ENCODE measurements at places on chromosomes 12 and 14. TPM values are rescaled to one million over a fixed set of nuclear protein-coding genes. Genes with fewer than 3 reads are reported as not detected.

Gene NAV3
- 13.7 TPM for total RNA-seq

Gene DIO2
- 3.5 TPM for total RNA-seq

Gene ENDOU
- total RNA-seq: not detected

Gene GPR84
- not detected for total RNA-seq

Gene KCNMB4
- total RNA-seq: 0.20 TPM

Gene OR10G3
- total RNA-seq: not detected

Gene ACOT6
- total RNA-seq: not detected

Gene LAG3
- total RNA-seq: 1.5 TPM

Gene CALM1
- 266 TPM for total RNA-seq

Gene GUCY2C
- total RNA-seq: not detected

Gene OGFOD2
- total RNA-seq: 16.4 TPM

Gene TMEM132D
- total RNA-seq: not detected

Gene RIMBP2
- total RNA-seq: not detected

Gene KRT85
- not detected for total RNA-seq

Gene OR5AU1
- not detected for total RNA-seq

Gene STXBP6
- total RNA-seq: 2.0 TPM

Gene LHX5
- total RNA-seq: not detected

Gene CCDC196
- total RNA-seq: not detected

Gene RD3L
- total RNA-seq: not detected

Gene LRFN5
- not detected for total RNA-seq

Gene CD69
- total RNA-seq: not detected

Gene OVCH1
- total RNA-seq: not detected

Gene SLC17A8
- not detected for total RNA-seq

Gene MAP1LC3B2
- 1.7 TPM for total RNA-seq

Gene NR1H4
- total RNA-seq: 0.09 TPM

Gene CSRNP2
- total RNA-seq: 11.8 TPM

Gene GPRC5A
- total RNA-seq: 273 TPM

Gene SDS
- total RNA-seq: 0.40 TPM

Gene NGB
- not detected for total RNA-seq

Gene TSPAN31
- 17.5 TPM for total RNA-seq

Gene ADSS1
- 7.1 TPM for total RNA-seq

Gene FLVCR2
- total RNA-seq: 7.8 TPM

Gene CLEC2A
- not detected for total RNA-seq

Gene INHBC
- total RNA-seq: not detected

Gene HOXC5
- 0.53 TPM for total RNA-seq

Gene CEBPE
- not detected for total RNA-seq

Gene GYS2
- 0.05 TPM for total RNA-seq

Gene PTPN6
- 12.8 TPM for total RNA-seq

Gene SLC5A8
- not detected for total RNA-seq

Gene CCDC177
- total RNA-seq: not detected

Gene FAM186B
- 0.11 TPM for total RNA-seq

Gene LTB4R
- total RNA-seq: 3.2 TPM

Gene SCN8A
- total RNA-seq: 1.3 TPM

Gene TXNDC16
- 1.2 TPM for total RNA-seq

Gene AKAP5
- total RNA-seq: 0.68 TPM

Gene KRT84
- not detected for total RNA-seq

Gene OS9
- total RNA-seq: 116 TPM

Gene PROX2
- not detected for total RNA-seq

Gene ETFBKMT
- total RNA-seq: 0.40 TPM

Gene PLEK2
- total RNA-seq: 25.9 TPM

All from A549 treated with ZK216348 at 1 μM for 4 hours (cell line).